ENCODE measurements at places on chromosomes 3 and 15.
A peak's percentile ranks its signal among the peaks of the same experiment; 100 is the strongest.

DNA sequence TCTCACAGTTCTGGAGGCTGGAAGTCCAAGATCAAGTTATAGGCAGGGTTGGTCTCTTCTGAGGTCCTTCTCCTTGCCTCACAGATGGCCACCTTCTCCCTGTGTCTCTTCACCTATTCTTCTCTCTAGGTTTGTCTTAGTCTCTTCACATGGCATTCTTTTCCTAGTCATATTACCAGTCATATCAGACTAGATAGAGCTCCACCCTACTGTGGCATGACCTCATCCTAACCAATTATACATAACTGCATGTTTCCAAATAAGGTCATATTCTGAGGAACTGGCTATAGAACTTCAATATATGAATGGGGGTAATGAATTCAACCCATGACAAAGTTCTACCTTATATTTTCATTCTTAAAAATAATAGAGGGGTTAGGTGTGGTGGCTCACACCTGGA lies 196.4 kb upstream of the UBE3A start:
- no peak for DNase-seq

GRCh38 chr3:19147905-19148767 lies at the start of gene KCNH8:
Gene KCNH8 (plus strand): TSS chr3:19148510. CDS start chr3:19148720, 210 bp downstream.
- peak; percentile 29 for DNase-seq

DNA sequence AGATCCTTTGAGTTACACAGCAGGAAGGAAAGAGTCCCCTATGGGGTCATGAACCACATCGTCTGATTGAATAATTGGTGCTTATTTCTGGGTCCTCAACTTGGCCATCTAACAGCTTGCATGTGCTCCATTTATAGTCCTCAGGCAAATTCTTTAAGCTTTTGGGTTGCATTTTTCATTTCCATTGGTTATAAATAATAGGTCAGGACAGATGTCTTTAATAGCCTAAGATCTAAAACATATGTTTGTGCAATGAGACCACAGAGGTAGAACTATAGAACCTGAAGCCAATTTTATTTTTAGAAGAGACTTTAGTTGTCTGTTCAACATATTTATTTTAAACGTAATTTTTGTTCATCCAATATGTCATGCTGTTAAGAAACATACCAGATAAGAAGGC lies 43.2 kb downstream of the CD200R1L start:
- DNase-seq = no peak

GRCh38 chr15:85394554-85395333 lies 14.3 kb downstream of the AKAP13 start:
- no peak for DNase-seq

- DNase-seq = no peak
These were observed 49.0 kb downstream of the CLDN11 start for GRCh38 chr3:170467571-170468147.

DNA sequence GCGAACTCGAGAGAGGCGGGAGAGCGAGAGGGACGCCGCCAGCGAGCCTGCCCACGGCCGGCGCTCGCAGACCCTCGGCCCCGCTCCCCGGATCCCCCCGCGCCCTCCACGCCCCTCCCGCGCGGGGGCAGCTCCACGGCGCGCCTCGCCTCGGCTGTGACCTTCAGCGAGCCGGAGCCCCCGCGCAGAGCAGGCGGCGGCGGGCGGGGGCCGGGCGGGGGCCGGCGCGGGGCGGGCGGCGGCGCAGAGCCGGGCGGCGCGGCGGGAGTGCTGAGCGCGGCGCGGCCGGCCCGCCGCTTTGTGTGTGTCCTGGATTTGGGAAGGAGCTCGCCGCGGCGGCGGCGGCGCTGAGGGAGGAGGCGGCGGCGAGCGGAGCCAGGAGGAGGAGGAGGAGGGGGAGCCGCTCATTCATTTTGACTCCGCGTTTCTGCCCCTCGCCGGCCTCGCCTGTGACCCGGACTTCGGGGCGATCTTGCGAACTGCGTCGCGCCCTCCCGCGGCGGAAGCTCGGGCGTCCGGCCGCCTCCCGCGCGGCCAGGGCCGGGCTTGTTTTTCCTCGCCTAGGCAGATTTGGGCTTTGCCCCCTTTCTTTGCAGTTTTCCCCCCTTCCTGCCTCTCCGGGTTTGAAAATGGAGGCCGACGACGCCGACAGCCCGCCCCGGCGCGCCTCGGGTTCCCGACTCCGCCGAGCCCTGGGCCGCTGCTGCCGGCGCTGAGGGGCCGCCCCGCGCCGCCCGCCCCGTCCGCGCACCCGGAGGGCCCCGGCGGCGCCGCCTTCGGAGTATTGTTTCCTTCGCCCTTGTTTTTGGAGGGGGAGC lies 524 bp downstream of the IGF1R start:
- peak; percentile 41 for DNase-seq

DNA sequence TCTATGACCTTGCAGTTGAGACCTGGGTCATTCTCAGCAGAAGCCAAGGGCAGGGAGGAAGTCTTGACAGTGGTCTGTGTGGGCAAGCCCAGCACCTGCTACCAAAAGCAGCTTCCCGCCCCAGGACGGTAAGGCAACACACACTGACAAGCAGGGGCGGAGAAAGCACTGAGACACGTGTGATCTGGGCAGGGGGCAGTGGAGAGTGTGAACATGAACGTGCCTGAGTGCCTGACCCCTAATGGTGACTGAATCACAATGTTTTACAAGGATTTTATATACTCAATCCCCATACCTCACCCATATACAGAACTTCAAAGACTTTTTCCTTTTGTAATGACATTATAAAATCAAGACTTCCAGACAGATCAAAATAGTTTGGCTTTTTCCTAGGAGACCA lies 35.2 kb downstream of the ANP32A start:
- no peak for DNase-seq

DNA sequence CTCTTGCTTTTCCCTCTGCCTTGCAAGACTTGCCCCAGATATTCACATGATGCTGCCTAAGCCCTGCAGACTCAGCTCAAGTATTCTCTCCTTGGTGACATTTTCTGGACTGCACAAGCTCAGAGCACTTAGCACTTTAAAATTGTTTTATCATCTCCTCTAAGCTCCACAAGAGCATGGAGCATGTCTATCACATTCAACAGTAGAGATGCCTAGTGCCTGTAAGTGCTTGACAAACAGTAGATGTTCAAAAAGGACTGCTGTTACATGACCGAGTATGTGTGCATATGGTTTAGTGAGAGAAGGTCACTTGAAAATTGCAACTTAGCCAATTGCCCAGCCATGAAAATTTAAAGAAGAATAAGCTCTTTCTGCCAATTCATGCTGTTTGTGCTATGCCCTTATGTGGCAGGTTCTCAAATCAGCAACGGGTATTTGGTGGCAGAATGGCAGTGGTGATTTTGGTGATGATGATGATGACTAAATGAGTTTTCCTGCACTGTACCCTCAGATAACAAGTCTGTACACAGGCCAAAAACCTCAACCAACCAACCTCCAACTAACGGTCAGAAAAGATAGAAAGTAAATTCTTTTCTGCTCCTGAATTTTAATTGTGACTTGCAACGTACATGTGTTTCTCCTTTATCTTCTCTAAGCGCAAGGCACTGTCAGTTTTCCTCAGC lies 647.2 kb upstream of the UBE2E2 start:
- DNase-seq = no peak

DNA sequence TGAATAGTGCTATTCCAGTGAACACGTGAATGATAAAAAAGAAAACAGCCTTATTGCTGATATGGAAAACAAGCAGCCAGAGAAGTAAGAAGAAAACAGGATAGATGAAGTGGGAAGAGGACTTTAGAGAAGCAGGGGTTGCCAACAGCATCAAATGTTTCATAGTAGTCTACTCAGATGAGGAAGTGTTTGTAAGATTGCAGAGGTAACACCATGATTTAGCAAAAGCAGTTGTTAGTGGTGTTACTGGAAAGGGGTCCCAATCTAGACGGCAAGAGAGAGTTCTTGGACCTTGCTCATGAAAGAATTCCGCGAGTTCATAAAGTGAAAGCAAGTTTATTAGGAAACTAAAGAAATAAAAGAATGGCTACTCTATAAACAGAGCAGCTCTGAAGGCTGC lies 108.8 kb upstream of the MCTP2 start:
- DNase-seq = no peak

GRCh38 chr3:191339316-191339917 lies 9.1 kb upstream of the UTS2B start:
- no peak for DNase-seq

DNA sequence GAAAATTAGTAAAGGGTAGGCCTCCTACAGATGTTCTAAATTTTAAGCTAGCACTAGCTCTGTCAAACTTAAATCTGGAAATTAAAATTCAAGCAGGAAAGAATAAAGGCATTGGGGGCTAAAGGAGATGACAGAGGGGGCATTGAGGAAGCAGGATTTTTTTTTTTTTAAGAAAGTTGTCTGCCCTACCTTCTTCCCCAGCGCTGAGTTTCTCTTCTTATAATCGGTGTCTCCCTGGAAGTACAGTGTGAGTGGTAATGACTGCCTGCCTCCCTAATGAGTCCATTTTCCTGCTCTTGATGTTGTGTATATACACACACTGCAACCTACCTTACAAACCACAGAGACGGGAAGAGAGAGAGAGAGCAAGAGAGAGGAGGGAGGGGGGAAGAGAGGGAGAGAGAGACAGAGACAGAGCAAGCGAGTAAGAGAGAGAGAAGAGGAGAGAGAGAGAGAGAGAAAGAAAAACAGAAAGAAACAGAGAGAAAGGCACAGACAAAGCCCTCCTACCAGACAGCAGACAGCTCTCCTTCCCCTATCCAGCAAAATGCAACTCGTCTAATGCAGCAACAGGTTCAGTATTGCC lies 47.0 kb downstream of the ZBTB20 start:
- no peak for DNase-seq

- no peak for DNase-seq
These were observed 440.5 kb downstream of the NR2F2 start for GRCh38 chr15:96771035-96771434.

DNA sequence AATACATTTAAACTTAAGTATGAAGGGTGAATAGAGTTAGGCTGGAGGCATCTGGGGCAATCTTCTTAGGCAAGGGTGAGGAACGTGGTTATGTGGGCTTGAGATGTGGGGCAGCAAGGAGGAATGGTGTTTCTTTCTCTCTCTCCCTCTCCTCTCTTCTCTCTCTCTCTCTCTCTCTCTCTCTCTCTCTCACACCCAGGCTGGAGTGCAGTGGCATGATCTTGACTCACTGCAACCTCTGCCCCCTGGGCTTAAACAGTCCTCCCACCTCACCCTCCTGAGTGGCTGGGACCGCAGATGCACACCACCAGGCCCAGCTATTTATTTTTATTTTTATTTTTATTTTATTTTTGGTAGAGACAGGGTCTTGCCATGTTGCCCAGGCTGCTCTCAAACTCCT lies 4.0 kb upstream of the MGA start:
- DNase-seq = no peak

DNA sequence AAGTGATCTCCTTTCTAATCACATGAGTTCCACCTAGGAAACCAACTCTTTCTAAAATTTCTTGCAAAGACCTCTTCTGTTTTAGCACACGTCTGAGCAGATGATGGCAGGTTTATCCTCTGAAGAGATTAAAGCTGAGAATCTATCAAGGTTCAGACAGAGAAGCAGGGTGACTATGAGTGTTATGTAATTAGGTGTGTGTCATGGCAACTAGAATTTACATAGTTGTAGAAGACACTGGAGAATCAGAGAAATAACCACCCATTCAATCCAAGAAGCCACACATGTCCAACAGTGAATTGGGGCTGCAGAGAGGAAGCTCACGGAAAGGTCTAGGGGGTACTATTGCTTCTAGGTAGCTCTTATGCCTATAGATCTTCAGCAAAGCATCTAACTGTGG lies 600.5 kb downstream of the PYDC2 start:
- no peak for DNase-seq

DNA sequence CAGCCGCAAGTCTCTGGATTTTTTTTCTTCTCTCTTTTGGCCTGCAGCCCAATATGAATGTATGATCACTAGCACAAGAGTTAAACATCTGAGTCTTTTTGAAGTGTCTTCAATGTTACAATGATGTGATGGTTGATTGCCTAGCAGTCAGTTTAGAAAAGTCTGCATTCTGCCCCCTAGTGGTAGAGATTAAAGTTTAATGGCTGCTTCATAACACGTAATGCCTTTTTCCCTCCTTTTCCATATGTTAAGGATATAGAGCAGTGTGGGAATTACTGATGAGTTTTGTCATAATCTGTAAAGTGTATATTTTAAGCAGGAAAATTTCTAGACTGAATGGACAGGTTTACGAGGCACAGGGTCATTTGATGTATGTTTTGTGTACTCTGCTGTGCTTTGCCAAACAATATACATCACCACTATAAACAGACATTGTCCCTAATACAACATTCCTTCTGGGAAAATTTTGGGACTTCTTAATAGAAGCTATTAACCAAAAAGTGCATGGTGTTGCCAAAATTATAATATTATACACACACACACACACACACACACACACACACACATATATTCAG lies 1038.5 kb upstream of the NR2F2 start:
- no peak for DNase-seq

DNA sequence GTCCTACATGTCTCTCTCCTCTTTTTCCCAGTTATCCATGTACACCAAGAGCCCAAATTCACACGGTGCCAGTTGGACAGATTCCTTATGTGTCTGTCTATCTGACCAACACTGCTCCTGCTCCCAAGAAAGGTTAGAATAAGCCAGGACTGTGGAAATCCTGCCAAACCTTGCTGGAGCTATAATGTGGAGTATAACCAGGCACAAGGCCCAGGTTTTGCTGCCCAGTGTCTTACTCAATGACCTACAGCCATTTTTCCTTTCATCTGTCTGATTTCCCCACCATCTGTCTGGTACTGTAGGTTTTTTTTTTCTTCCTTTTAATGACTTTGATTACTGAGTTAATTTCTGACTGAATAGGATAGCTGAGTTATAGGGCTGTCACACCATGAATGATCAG lies 26.5 kb upstream of the MINDY4B start:
- DNase-seq = no peak

DNA sequence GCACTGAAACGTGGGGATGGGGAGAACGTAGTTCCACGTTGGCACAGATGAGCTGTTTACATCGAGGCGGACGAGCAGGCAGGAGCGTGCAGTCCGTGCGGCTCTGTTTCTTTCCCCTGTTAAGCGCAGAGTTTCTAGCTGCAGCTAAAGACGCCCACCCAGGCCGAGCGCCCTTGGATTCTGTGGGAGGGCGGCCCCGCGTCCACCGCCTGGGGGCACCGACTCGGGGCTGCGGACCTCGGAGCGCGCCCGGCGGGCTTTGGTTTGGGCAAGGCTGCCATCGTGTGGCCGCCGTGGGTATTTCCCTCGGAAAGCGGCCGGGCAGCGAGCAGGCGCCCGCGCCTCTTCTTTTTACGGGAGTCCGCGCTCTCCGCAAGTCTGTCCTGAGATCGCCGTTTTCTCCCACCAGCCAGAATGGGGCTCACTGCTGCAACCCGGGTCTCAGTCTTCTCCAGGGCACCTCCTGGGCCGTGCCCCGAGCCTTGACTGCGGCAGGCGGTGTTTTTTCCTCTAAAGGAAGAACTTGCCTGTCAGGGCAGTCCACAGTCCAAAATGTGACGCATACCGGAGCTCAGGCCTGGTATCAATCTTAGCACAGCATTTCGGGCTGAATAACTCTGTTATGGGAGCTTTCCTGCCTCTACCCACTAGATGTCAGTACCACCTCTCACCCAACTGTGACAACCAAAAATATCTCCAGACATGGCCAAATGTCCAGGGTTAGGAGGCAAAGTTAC lies 219.9 kb upstream of the IGF1R start:
- DNase-seq = peak; percentile 60
